Smooth muscle cell of the brain vasculature (primary cell): ENCODE measurements at places on chromosomes 12 and 14.

- DNase-seq: no peak
These were observed 270.3 kb downstream of the CCDC91 start for GRCh38 chr12:28460420-28461130.

DNA sequence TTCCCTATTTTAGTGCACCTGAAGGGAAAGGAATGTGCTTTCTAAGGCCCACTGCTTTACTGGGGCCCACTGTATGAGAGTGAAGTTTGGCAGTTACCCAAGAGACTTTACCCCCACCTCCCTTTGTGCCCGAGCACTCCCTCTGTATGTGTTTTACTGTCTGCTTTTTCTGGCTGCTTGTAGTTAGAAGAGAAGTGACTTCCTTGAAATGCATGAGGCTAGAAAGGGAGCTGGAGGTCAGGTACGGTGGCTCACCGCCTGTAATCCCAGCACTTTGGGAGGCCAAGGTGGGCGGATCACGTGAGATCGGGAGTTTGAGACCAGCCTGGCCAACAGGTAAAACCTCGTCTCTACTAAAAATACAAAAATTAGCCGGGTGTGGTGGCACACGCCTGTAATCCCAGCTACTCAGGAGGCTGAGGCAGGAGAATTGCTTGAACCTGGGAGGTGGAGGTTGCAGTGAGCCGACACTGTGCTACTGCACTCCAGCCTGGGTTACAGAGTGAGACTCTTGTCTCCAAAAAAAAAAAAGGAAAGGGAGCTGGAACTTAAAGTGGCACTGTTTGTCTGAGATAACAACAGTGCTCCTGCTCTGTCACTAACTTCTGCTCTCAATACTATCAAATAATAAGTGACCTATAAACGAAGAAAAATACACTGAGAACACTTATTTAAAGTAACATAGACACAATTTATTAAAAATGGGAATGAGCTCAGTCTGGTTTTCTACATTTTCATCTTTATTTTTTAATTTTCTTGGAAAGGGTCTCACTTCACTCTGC is 5.8 kb downstream of the TRIP11 start:
- no peak for DNase-seq

- no peak for DNase-seq
These were observed 9.5 kb upstream of the SAV1 start for GRCh38 chr14:50677527-50678063.

GRCh38 chr14:28876572-28876945 is 110.0 kb downstream of the FOXG1 start:
- DNase-seq: no peak

DNA sequence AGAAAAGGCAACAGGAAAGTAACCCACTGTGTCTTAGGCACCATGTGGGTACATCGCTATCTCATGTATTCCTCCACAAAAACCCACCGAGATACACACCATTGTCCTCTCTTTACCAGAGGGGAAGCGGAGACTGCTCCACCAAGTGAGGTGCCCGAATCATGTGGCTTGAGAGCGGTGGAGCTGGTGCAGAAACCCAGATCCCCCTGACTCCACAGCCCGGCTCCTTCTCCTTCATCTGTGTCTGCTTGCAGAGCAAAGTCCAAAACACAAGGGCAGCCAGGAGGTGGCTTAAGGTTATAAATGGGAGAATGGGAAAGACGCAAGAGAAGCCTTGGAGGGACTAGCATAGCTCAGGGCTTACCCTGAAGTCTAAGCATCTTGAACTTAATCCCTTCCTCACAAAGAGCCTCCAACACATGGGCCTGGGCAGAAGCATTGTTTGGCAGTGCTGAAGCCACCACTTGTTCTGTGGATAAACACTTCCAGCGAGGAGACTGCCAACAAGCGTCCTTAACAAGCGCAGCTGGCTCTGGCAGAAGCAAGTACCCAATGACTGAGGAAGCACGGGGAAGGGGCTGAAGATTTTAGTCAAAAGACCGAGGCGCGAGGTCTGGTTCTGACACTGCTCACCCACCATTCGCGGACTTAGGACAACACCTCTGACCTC is 83.0 kb downstream of the TTC7B start:
- DNase-seq: no peak

DNA sequence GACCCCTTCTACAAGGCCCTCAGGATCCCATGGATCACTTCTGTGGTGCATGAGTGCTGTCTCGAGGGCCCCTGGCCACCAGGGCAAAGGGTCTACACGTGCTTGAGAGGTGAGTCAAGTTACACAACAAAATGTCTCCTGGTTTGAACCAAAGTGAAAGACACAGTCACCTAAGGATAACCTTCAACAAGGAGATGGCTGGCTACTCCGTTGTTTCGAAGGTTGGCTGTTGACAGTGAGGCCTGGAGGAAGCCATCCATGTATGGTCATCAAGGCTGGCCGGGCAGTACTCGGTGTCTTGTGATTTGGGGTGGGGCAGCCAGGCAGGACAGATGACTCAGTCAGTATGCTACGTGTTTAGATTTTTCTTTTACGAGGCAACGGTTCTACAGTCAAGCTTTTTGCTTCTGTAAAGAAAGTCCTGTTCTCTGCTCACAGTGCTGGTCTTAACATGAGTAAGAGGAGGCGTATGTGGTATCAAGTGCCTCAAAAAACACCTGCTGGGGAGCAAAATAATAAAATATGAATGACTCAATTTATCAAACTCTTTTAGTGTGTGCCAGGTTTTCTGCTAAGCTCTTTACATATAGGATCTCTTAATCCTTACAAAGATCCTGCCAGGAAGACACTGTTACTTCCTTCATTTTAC is 18.0 kb upstream of the NT5DC3 start:
- DNase-seq: no peak

DNA sequence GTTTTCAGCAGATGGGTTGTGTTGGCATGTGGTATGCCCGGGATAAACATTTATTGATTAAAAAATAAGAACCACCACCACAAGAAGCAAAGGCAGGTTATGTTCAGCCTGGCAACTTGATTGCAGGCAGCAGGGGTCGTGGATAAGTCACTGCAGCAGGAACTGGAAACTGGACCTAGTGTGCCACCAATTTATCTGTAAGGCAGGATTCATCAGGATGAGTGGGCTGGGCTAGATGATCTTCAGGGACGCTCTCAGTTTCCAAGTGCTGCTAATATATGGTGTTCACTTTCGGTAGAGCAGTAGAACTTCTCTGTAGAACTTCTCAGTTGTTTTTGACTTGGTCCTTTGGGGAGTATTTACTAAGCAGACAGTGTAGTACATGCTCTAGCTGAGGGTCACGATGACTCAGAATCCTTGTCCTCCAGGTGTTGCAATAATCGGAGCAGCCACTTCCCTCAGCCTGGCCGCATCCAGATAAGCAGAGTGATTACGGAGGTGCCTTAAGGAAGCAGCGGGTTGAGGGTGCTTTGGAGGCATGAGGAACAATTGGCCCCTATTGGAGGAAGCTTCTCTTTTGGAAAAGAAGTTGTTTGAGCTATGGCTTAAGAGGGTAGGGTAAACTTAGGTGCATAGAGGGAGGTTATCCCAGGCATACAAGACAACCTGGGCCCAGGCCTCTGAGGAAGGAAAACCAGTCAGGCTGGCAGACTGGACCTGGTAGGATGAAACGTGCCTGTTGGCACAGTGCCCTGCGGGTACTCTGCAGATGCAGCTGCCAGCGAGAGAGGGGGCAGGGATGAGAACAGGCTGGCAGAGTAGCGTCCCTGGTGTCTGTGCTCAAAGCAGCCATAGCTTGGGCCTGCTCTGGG is 104.0 kb downstream of the GPR135 start:
- no peak for DNase-seq

DNA sequence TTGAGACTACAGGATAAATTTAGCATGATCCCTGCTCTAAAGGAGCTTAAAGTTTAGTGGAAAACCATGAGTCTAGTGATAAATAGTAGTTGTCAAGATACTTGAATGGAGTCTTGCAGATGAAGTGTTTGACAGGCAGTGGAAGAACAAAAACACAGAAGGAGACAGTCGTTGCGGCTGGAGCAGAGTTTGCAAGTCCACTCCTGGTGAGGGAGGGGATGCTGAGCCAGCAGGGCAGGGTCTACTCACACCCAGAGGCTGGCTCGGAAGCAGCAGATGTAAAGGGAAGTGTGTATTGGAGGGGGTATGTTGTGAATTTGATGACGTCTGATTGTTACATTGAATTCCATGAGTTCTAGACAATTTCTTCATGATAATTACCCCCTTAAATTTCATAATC is 61.3 kb downstream of the TRAF3 start:
- no peak for DNase-seq

DNA sequence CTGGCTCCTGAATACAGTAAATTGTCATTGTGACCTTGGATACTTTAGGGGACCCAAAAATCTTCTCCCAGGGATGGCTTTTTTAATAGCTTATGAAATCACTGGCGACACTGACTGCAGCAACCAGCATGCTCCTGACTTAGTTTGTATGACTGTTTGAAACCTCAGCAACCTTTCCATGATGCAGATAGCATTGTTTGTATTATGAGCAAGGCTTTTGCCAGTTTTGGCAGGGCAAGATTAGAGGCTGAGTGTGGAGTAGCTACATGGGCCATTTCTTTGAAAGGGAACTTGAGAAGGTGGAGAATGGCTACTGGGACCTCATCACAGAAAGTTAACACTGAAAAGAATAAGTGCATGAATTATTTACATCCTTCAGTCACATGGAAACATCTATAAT is 50.9 kb downstream of the SLC4A8 start:
- DNase-seq: no peak

DNA sequence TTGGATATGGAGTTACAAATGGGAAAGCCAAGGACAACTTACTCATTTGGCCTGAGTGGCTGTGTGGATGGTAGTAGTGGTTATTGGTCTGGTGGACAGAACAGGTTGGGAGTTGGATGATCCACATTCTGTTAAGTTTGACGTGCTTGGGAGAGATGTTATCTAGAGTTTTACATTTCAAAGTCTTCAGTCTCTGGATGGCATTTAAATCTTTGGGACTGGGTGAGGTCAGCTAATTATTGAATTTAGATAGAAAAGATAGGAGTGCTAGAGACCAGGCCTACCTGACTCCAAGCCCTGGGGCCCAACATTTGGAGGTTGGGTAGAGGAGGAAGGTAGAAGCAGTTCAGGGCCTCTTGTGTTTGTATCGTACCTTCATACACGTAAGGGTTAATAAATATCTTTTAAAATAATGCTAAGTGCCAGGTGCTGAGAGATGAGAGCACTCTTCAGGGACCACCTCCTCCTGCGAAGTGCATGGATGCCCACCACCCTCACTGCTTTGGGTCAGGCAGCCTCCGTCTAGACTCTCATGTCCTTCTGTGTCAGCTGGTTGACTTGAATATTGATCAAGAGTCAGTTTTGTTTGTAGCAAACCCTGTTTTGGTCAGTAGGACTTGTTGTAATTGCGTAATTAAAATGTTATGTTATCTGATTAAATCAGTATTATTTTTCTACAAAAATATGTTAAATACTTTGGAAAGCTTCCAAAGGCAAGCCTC is 460.4 kb upstream of the RGS6 start:
- DNase-seq: no peak

DNA sequence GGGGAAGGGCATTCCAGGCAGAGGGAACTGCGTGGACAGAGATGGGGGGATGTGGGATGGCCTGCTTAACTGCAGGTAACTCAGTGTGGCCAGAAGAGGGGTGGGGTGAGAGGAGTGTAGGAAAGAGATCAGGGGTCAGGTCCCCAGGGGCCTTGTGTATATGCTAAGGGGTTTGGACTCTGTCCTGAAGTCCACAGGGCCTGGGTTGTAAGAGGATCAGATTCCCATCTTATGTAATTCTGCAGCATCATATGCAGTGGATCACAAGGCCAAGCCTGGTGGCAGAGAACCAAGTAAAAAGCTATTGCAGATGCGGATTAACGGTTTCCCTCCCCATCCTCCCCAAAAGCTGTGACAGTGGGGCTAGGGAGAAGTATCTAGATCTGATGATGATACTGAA is 8.7 kb downstream of the TCTN1 start:
- no peak for DNase-seq

GRCh38 chr12:116067892-116068291 is 209.6 kb downstream of the MED13L start:
- no peak for DNase-seq
